HCT116 (cell line): ENCODE measurements at places on chromosomes 16 and 17.

DNA sequence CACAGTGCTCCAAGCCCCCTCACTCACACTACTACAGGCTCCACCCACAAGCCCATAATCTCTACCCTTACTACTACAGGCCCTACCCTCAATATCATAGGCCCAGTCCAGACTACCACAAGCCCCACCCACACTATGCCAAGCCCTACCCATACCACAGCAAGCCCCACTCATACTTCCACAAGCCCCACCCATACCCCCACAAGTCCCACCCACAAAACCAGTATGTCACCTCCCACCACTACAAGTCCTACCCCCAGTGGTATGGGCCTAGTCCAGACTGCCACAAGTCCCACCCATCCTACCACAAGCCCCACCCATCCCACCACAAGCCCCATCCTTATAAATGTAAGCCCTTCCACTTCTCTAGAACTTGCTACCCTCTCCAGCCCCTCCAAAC is 13.8 kb downstream of the RIPOR1 start:
- peak; percentile 59 for DNase-seq

GRCh38 chr16:66741169-66741900 is 10.1 kb downstream of the DYNC1LI2 start:
- peak; percentile 48 for DNase-seq

- no peak for DNase-seq
Observed at GRCh38 chr17:44122816-44123355, 555 bp downstream of the HDAC5 start.

DNA sequence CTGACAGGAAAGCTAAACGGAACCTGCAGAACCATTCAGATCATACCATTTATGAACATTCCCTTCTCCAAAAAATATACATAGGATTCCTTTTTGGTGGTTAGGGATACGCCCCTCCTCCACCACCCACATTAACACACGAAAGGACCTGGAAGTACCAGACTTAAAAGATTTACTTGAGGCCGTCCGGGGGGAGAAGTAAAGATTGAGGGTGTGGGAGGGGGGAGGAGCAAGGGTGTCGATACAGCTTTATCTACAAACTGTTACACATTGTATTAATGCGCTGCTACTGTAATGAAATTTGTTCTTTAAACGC is 537 bp downstream of the PALB2 start:
- no peak for DNase-seq

DNA sequence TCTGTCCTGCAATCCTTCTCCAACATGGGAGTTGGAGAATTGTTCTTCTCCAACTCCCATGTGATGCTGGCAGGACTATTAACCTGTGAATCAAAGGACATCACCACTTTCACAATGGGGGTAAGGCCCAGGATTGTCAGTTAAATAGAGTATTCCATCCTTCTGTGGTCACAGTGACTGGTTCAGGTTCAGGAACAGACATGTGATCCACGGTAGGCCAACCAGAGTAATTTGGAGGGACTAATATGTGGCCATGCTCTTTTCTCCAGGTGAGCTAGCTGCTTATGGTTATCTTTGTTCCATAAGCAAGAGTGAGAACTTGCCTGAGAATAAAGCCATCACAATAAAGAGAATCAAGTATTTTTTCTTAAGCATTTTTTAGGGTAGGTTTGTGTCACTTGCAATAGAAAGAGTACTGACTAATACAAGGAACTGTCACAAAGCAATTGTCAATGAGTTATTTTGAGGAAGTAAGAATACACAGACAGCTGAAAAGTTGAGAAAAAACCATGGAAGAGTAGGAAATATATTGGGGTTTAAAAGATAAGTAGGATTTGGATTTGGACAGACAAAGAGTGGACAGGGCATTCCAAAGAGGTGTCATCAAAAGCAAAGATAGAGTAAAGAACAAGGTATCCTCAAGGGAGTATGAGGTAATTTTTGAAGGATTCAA is 63.4 kb downstream of the BRIP1 start:
- no peak for DNase-seq

GRCh38 chr17:32927724-32928585 is at the start of gene TMEM98:
TSS of gene TMEM98 (plus strand) at chr17:32928153. CDS start at chr17:32931529, 3,376 bp downstream.
- DNase-seq = no peak

GRCh38 chr17:40611840-40612474 is 35.7 kb downstream of the SMARCE1 start:
- no peak for DNase-seq

DNA sequence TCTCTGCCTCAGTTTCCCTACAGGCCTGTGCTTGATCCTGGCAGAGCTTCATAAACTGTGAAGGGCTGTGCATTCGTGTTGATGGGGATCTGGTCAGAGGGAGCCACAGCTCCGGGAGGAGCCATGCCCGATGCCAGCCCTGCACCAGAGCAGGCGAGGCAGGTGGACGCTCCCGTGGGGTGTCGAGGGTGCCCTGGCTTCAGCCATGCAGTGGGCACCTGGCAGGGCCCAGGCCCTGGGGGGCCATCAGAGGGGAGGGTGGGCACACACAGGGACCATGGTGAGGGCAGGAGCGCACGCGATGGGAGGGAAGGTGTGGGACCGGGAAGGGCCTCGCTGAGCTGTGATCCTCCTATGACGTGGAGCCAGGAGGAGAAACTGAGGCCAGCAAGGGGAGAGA is 22.0 kb downstream of the ZFPM1 start:
- DNase-seq = no peak

- no peak for DNase-seq
Observed at GRCh38 chr16:19780321-19780720, 62.2 kb downstream of the IQCK start.

GRCh38 chr16:85055493-85056210 is 28.1 kb downstream of the KIAA0513 start:
- no peak for DNase-seq

DNA sequence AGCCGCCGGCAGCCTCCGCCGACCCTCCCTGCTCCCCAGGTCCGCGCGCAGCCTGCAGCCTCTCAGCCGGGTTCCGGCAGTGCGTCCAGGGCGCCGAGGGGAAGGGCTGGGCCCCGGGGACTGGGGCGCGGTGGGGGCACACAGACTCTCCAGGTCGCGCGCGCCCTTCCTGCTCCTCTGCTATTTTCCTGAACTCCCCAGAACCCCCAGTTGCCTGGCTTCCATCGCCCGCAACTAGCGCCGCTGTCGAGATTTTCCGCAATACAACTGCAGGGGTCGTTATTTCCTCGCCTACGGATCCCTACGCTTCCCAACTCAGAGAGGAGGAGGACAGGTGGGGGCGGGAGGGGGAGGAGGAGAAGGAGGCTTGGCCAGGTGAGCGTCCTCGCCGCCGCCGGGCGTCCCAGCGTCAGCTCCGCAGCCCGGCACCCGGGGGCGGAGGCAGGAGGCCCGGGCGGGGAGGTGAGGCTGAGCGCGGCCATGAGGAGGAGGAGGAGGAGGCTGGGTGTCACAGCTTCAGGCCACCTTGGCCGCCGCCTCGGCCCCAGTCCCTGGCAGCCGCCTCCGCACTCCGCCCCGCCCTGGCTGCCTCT is at the start of gene CA10:
CA10 (minus strand) TSS at position 265 of the 593 bp plus-strand sequence.
- DNase-seq = no peak

GRCh38 chr17:7034955-7035590 is 742 bp upstream of the SLC16A13 start:
- no peak for DNase-seq

- DNase-seq = no peak
Observed at GRCh38 chr16:82675300-82675699, 48.5 kb downstream of the CDH13 start.

GRCh38 chr16:59385959-59386358 is 651.8 kb upstream of the GOT2 start:
- no peak for DNase-seq

GRCh38 chr16:81376880-81377279 is 62.1 kb downstream of the GAN start:
- peak; percentile 16 for DNase-seq

DNA sequence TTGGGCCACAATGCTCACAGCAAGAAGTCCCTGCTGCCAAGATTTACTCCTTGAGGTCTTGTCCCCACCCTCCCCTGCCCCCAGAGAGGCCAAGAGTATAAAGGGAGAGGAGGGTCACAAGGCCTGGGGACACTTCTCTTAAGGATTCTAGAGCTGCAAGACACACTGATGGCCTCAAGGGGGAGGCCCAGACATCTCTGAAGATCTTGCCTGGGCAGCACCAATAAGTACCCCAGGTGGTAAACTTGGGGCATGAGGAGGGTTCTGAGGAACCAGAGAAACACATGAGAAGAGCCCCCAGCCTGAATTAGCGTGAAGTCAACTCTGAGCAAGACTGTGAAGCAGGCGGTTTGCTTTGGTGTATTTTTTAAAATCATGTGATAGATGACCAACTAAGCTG is 26.8 kb upstream of the MTMR4 start:
- peak; percentile 54 for DNase-seq

DNA sequence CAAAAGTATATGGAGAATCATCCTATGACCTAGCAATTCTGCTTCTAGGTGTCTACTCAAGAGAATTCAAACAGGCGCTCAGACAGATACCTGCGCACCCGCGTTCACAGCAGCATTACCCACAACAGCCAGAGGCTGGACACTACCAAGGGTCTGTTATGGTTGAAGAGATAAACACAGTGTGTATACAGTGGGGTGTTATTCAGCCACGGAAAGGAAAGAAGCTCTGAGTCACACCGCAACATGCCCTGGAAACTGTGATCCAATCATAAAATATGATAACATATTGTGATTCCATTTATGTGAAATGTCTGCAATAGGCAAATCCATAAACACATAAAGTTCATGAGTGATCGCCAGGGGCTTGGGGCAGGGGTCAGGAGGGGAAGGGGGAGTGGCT is 18.0 kb upstream of the JPH3 start:
- no peak for DNase-seq

GRCh38 chr16:11715246-11715947 is 27.3 kb downstream of the TXNDC11 start:
- no peak for DNase-seq

GRCh38 chr16:740459-740763 is 386 bp downstream of the CIAO3 start:
- no peak for DNase-seq

- peak; percentile 62 for DNase-seq
Observed at GRCh38 chr17:59329176-59330052, 2.0 kb upstream of the YPEL2 start.

- DNase-seq = no peak
Observed at GRCh38 chr17:79975498-79976134, 60.1 kb downstream of the TBC1D16 start.

GRCh38 chr17:58235821-58236220 is 2.6 kb upstream of the LPO start:
- DNase-seq = no peak

DNA sequence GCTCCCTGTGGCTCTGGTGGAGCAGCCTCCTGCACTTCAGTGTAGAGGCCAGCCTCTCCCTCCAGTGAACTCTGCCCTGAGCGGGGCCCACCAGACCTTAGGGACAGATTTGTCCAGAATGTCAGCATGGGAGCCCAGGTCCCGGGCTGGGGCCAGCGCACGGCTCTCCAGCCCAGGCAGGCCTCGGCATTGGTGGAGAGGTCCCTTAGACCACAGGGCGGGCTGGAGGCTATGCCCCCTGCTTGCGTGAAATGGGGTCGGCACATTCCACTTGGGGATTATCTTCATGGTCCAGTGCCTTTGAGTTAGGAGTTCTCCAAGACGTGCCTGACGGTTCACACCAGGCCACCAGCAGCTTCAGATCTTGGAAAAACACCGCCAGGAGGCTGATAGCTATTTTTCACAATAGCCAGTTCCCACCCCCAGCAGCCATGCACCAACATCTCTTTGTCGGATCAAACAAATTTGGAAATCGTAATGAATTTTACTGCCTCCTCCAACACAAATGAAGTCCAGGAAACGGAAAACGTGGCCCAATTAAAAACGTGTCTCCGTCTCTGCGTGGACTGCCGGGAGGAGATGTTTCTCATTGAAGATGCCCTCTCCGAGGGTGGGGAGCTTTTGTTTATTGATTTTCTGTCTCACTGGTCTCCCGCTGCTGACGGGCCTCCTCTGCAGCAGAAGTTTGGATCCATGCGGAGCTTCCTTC is 110.0 kb upstream of the CIBAR2 start:
- DNase-seq = no peak

DNA sequence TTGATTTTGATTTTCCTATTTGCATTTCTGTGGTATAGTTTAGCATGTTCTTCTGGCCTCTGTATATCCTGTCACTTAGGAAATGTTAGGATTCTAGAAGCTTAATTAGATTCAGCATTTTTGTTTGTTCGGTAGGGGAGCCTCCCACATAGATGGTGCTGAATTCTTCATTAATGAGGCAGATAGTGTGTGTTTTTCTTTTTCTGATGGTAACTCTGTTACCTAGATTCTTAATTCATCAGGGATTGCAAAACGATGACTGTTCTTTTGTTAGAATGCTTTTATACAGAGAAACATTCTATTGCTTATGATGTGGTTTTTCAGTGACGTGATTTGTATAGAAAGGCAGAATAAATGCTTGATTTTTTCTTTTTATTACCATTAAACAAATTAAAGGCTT is 19.0 kb downstream of the BANP start:
- DNase-seq = no peak

- no peak for DNase-seq
Observed at GRCh38 chr16:15032547-15033308, 23.1 kb downstream of the NTAN1 start.

DNA sequence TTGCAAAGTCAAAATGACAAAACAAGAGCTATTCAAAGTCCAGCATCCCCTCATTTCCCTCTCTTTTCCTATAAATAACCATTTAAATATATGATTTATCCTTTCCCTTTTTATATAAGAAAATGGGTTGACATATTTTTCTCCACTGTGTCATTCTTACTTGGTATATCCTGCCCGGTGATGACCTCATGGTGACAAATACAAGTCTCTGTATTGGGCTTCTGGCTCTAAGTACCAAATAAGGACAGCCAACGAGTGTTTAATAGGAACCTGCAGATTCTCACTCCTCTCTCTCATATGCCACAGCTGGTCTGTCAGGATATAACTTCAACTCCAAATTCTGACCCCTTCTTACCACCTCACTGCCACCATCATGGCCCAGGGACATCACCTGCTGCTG is 25.5 kb upstream of the CBLN1 start:
- no peak for DNase-seq

- DNase-seq = no peak
Observed at GRCh38 chr16:24146518-24146917, 109.6 kb upstream of the CACNG3 start.

GRCh38 chr17:75679706-75680211 is 12.6 kb downstream of the SAP30BP start:
- DNase-seq = no peak

- no peak for DNase-seq
Observed at GRCh38 chr17:6561446-6561845, 5.1 kb upstream of the PITPNM3 start.

- no peak for DNase-seq
Observed at GRCh38 chr16:85345129-85345639, 232.9 kb upstream of the CIBAR2 start.
